ENCODE measurements at places on chromosomes 16 and 17. TPM values are rescaled to one million over a fixed set of nuclear protein-coding genes. Genes with fewer than 3 reads are reported as not detected.

DNA sequence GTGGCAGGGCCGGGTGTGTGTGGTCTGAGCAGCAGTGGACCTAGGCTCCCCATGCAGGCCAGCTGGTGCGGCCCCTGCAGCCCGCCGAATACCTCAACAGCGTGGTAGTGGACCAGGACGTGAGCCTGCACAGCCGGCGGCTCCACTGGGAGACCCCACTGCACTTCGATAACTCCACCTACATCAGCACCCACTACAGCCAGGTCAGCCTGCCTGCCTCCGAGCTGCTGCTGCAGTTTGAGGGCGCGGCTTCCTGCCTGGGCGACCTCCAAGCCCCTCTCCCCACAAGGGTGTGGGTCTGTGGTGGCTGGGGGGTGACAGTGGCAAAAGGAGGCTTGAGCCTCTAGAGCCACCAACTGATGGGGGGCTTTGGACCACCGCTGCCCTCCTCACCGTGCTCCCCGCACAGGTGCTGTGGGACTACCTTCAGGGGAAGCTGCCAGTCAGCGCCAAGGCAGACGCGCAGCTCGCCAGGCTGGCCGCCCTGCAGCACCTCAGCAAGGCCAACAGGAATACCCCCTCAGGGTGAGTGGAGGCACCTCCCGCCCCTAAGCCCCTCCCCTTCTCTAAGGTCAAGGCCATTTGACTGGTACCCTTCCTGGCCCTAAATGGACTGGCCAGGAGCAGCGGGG, 8.4 kb upstream of the SMIM5 start:
- no peak overlapping the region for H3K4me3 ChIP-seq
- H3K36me3 ChIP-seq, result no peaks in the 10 kb centered on the region
- no peak overlapping the region for H3K27ac ChIP-seq
- no peak for DNase-seq

DNA sequence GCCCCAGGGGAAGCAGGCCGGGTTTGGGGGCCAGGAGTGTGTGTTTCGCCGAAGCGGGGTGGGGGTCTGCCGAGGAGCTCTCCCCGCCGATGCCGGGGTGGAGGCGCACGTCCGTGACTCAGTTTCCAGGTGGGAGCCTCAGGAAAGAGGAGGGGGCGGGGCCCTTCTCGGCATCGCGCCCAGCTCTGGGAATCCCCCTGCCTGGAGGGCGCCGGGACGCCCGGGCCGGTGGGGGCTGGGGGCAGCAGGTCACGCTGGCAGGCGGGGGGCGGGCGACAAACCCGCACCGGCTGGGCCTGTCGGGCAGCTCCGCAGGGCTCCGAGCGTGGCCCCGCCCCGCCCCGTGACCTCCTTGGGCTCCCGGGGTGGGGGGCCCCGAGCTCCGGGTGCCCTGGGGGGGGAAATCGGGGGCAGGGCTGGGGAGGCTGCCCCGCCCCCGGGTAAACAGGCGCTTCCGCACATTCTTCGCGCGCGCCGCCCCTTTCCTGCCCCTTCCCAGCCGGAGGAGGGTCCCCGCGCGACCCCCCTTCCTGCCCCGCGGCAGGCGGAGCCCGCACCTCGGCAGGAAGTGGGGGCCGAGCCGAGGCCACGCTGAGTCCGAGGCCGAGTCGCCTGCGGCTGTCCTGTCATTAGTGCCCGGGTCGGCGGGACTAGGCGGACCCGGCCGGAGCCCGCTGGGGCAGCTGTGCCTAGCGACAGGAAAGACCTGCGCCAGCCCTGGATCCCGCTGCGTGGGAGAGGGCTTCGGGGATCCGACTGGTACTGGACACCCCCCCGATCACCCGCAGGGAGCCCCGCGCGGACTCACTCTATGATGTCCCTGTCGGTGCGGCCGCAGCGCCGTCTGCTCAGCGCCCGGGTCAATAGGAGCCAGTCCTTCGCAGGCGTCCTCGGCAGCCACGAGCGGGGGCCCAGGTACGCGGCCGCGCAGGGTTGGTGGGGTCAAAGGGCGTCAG, 9.3 kb downstream of the RIPOR1 start:
- peak overlapping the region; percentile 43 for H3K27ac ChIP-seq
- H3K4me1 ChIP-seq, result peaks cover 22% of the 10 kb centered on the region
- H3K27me3 ChIP-seq, result peaks cover 24% of the 10 kb centered on the region

GRCh38 chr16:74951206-74951605, 33.7 kb downstream of the WDR59 start:
- no peaks in the 10 kb centered on the region for H3K4me1 ChIP-seq
- no peak overlapping the region for H3K27ac ChIP-seq
- no peak overlapping the region for H3K4me3 ChIP-seq
- H3K27me3 ChIP-seq, result no peaks in the 10 kb centered on the region

CDH3 gene
- 0.28 TPM for total RNA-seq

ITGAD gene
- total RNA-seq, result 0.28 TPM

DNA sequence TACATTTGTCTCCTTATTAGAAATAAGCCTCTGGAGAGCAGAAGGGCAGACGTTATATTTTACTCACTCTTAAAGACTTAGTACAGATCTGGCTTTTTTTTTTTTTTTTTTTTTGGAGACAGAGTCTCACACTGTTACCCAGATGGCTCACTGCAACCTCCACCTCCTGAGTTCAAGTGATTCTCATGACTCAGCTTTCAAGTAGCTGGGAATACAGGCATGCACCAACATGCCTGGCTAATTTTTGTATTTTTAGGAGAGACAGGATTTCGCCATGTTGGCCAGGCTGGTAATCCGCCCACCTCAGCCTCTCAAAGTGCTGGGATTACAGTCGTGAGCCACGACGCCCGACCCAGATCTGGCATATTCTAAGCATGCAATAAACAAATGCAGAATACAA, 36.4 kb upstream of the TMEM97 start:
- H3K36me3 ChIP-seq, result no peaks in the 10 kb centered on the region
- peaks cover 10% of the 10 kb centered on the region for H3K4me1 ChIP-seq
- peaks cover 54% of the 10 kb centered on the region for H3K27me3 ChIP-seq
- H3K4me3 ChIP-seq, result no peak overlapping the region
- H3K27ac ChIP-seq, result no peak overlapping the region

GRCh38 chr16:23194497-23195221, 12.1 kb downstream of the SCNN1G start:
- peaks cover 27% of the 10 kb centered on the region for H3K27me3 ChIP-seq
- H3K36me3 ChIP-seq, result no peaks in the 10 kb centered on the region

TPPP3 gene
- total RNA-seq, result not detected

NOTUM gene
- 0.26 TPM for total RNA-seq

GRCh38 chr17:14331225-14331981, 30.5 kb downstream of the HS3ST3B1 start:
- H3K27ac ChIP-seq, result no peak overlapping the region
- no peak overlapping the region for H3K4me3 ChIP-seq
- no peaks in the 10 kb centered on the region for H3K27me3 ChIP-seq
- peaks cover 23% of the 10 kb centered on the region for H3K4me1 ChIP-seq
- no peak for DNase-seq

DNA sequence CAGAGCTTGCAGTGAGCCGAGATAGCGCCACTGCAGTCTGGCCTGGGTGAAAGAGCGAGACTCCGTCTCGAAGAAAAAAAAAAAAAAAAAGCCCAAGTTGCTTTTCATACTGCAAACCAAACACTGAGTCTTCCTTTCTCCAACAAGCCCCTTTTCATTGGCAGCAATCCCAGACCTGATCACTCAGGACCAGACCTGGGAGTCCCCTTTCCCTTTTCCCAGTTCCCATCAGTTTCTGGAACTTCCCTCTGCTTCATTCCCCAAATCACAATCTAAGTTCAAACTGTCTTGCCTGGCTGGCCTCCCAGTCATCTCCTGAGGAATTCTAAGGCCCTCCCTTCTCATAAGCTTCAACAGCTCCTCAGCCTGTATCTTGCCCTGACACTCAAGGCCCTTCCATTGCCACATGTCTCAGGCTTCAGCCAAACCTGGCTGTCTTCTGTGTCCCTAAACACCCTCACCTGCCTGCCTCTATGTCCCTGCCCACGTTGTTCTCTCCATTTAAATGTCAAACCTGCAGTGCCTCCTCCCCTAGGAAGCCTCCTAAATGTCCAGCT, 11.8 kb upstream of the PHF12 start:
- H3K36me3 ChIP-seq, result no peaks in the 10 kb centered on the region
- no peak overlapping the region for H3K4me3 ChIP-seq
- no peak for DNase-seq
- H3K4me1 ChIP-seq, result peaks cover 6% of the 10 kb centered on the region
- peaks cover 9% of the 10 kb centered on the region for H3K27me3 ChIP-seq

GRCh38 chr16:56115817-56116576, 75.3 kb upstream of the GNAO1 start:
- H3K27ac ChIP-seq, result no peak overlapping the region
- no peaks in the 10 kb centered on the region for H3K4me1 ChIP-seq
- no peak overlapping the region for H3K4me3 ChIP-seq
- H3K36me3 ChIP-seq, result no peaks in the 10 kb centered on the region

DNA sequence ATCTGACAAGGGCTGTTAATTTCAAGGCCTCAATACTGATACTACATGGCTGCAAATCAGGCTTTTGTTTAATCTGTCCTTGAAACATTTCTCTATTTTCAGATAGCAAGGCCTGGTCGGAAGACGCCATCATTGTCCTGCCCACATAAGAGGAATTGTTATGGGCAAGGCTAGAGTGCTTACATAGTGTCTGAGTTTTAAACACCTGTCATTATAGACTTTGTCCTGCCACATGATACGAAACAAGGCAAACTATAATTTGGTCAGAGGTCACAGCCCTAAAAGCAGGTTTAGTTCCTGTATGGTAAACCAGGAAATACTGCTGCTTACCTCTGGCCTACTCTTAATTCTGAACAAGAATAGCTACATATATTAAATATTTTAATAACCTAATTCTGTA, 104.4 kb downstream of the SSH2 start:
- peaks cover 2% of the 10 kb centered on the region for H3K36me3 ChIP-seq
- no peaks in the 10 kb centered on the region for H3K27me3 ChIP-seq
- DNase-seq, result no peak
- H3K27ac ChIP-seq, result no peak overlapping the region

JUP gene
- total RNA-seq, result 12.8 TPM

DNA sequence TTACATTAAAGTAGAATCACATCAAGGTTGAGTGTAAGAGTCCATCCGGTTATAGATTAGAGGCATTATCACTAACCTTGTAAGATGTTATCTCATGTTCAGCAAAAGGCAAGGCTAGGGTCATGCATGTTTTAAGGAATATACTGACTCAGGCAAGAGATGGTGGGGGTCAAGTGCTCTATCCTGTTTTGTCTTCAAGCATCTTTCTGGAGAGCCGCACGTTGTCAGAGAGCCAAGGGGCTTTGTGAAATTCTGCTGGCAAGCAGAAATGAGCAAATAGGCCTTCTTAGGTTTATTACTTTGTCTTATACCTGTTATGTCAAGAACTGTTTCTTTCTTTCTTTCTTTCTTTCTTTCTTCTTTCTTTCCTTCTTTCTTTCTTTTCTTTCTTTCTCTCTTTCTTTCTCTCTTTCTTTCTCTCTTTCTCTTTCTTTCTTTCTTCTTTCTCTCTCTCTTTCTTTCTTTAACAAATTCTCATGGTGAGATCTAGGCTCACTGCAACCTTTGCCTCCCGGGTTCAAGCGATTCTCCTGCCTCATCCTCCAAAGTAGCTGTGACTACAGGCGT, 47.3 kb upstream of the IL34 start:
- H3K36me3 ChIP-seq, result no peaks in the 10 kb centered on the region
- H3K4me1 ChIP-seq, result no peaks in the 10 kb centered on the region
- no peak overlapping the region for H3K4me3 ChIP-seq
- no peak overlapping the region for H3K27ac ChIP-seq
- peaks cover 7% of the 10 kb centered on the region for H3K27me3 ChIP-seq

CCL11 gene
- not detected for total RNA-seq

DNA sequence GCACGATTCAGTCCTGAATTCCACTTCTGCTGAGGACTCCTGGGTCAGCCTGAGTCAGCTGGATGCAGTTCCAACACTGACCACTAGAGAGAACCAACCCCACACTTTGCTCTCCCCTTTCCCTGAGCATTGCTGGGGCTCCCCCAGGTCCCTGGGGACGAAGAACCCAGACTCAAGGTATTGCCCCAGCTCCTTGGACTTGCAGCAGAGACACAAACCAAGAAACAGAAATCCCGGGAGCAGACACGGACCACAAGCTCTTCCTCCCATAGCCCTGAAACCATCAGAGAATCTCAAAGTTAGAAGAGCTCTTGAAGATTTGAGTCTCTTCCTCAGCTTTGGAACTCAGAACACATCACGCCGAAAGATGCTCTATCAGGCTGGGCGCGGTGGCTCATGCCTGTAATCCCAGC, 678 bp upstream of the GH1 start:
- peak; percentile 64 for DNase-seq
- no peak overlapping the region for H3K4me3 ChIP-seq
- no peaks in the 10 kb centered on the region for H3K36me3 ChIP-seq

IRX6 gene
- total RNA-seq, result not detected

DNA sequence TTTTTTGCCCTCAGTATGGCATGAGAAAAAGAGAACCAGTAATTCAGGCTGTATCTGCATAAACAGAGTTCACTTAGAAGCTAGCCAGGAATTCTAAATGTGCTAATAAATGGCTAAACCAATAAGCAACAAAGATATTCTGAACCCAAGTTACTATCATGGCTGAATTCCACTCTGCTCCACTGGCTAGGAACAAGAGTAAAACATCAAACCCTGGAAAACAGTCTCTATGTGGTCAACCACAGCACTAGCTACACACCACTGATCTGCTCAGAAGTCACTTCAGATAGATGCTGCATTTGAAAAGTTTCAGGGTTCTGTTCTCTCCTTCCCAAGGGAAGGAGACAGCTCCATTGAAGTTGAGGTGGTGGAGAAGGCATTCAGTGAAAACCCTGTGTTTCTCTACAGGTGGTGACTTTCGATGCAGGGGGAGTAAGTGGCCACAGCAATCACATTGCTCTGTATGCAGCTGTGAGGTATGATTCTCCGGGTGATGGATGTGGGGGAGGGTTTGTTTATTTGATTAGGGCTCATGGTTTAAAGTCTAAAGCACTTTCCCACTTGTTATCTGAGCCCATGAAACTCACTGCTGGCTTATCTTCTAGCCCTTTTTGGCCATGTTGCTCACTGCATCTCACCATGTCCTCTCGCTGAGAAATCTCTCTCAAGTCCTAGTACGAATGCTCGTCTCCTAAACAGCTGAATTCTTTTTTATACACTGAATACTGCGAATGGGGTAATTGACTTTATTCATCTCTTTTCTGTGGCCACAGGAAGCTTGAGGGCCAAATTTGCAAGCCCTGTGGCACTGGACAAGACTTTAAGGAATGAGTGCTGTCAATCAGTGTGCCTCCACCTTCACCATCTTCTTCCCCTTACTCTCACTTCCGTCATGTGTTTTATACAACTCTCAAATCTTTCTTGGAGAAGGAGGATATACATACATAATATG, 39.9 kb downstream of the CENPV start:
- no peak for DNase-seq
- no peak overlapping the region for H3K27ac ChIP-seq
- no peak overlapping the region for H3K4me3 ChIP-seq
- peaks cover 9% of the 10 kb centered on the region for H3K4me1 ChIP-seq

- H3K27ac ChIP-seq, result peak overlapping the region; percentile 96
- peaks cover 7% of the 10 kb centered on the region for H3K27me3 ChIP-seq
- H3K4me1 ChIP-seq, result peaks cover 45% of the 10 kb centered on the region
- no peak for DNase-seq
- peaks cover 13% of the 10 kb centered on the region for H3K36me3 ChIP-seq
These were observed 37.8 kb downstream of the ITGAE start for GRCh38 chr17:3762922-3763776.
